NCI-H1436 treated with DMSO at 0.1 percent for 48 hours (cell line): ENCODE measurements at places on chromosomes 12 and 14.
A peak's percentile ranks its signal among the peaks of the same experiment; 100 is the strongest.

DNA sequence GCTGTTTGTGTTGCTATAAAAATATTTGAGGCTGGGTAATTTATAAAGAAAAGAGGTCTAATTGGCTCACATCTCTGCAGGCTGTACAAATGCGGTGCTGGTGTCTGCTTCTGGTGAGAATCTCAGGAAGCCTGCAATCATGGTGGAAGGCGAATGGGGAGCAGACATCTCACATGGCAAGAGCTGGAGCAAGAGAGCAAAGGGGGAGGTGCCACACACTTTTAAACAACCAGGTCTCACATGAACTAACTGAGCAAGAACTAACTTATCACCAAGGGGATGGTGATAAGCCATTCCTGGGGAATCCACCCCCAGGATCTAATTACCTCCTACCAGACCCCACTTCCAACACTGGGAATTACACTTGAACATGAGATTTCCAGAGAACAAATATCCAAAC, 300.7 kb upstream of the MDGA2 start:
- DNase-seq: no peak

DNA sequence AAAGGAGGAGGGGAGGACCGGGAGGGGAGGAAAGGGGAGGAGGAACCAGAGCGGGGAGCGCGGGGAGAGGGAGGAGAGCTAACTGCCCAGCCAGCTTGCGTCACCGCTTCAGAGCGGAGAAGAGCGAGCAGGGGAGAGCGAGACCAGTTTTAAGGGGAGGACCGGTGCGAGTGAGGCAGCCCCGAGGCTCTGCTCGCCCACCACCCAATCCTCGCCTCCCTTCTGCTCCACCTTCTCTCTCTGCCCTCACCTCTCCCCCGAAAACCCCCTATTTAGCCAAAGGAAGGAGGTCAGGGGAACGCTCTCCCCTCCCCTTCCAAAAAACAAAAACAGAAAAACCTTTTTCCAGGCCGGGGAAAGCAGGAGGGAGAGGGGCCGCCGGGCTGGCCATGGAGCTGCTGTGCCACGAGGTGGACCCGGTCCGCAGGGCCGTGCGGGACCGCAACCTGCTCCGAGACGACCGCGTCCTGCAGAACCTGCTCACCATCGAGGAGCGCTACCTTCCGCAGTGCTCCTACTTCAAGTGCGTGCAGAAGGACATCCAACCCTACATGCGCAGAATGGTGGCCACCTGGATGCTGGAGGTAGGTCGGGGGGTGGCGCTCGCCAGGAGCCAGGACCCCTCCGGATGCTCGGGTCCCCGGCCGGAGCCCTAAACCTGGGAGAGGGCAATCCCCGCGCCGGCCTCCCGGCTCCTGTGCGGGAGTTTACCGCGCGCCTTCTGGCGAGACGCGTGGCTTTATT, at the start of gene CCND2:
Gene CCND2 (plus strand): TSS at position 111 of the 744 bp plus-strand sequence. CDS start 279 bp downstream, at position 390.
- no peak for DNase-seq

- DNase-seq: no peak
These were observed 187.0 kb downstream of the ADGRD1 start for GRCh38 chr12:131140697-131141096.

DNA sequence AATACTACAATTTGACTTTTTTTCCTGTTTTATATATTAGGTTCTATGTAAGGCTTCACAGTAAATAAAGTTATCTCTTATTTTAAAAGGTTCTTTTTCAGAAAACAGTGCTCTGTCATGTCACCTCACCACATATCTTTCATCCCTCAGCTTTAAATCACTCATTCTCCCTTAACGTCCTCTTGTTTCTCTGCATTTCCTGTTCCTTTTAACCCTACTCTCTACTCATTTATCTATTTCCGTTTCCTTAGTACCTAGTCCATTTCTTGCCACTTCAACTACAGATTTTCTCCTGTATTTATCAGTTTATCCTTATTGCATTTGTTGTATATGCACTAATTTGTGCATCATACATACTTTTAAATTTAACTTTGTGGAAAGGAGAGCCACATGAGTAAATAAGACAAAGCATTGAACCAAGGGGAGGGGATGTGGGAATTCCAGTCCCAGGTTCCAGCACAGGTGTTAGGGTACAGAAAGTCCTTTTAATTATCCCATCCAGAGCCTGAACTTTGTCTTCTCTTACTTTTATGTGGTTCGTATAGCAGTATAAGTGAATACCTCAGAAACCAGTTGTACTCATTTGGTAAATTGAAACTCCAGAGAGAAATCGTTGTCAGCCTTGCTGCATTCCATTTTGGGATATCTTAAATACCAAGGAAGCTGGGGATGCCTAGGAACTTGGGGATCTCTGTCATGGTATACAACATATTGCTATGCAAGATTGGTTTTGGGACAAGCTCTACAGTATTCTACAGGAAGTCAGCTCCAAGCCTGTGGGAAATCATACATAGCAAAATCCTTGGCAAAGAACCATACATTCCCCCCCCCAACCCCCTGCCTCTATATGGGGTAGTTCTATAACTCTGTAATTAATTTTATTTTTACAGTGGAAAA, 120.5 kb downstream of the DIP2B start:
- no peak for DNase-seq

GRCh38 chr12:76878899-76879709, at the start of gene CSRP2:
Gene CSRP2 (minus strand): TSS chr12:76879019. CDS start chr12:76866260, 12,759 bp downstream.
- peak; percentile 75 for DNase-seq

GRCh38 chr12:111599453-111600204, 514 bp upstream of the ATXN2 start:
- no peak for DNase-seq

DNA sequence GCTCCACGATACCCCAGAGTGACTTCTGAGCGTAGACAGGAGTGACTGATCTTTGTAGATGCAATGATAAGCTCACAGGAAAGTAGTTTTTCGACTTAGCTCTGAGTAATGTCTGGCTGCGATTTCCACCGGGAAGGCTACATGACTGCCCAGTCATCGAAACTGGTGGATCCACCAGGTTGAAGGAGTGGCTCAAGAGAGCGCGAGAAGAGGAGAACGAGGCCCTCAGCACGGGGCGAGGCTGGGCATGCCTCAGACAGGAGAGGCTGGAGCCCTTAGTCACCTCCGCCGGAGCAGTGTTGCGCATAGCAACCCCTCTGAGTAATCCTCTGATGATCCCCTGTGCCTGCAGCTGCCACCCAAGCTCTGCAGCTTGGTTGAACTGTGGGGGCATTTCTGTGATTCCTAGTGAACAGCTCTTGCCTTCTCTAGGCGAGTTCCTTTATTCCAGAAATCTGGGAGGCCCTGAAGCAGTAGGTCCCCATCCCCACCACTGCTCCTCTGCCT, 25.6 kb downstream of the ELK3 start:
- DNase-seq: no peak

DNA sequence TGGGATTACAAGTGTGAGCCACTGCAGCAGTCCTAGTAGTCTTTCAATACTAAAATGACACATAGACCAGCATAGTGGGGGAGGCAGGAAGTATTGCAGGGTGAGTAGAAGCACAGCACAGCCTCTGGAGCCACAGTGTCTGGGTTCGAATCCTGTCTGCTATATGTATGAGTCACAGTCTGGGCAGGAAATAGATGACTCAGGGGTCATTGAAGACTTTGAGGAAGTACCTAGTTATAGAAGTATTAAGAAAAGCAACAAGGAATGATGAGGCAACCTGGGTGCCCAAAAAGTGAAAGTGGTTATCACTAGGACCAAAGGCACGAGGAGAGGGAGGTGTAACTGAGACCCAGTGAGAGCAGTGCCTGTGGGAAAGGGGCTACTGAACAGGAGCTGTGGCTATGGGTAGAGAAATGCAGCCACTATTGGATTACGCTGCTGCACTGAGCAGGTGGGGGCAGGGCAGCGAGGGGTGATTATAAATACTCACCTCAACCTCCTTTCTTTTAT, 124.0 kb downstream of the PDE3A start:
- no peak for DNase-seq

DNA sequence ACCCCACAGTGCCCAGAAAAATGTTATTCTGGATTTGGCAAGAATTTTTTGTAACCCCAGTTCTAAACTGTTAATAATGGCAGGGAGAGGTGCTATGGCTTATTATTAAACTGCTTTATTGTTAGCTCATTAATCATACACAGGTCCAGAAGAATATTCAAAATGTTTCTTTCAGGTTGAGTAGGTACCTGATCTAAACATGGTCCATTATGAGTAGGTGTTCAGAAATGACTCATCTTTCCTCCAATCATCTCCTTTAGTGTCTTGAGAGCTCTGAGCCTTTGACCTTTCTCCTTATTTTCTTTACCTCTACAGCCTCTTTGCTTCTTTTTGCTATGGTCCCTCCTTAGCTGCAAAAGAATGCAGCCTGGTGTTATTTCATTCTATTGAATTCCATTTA, 211.0 kb upstream of the GARIN6 start:
- DNase-seq: no peak

DNA sequence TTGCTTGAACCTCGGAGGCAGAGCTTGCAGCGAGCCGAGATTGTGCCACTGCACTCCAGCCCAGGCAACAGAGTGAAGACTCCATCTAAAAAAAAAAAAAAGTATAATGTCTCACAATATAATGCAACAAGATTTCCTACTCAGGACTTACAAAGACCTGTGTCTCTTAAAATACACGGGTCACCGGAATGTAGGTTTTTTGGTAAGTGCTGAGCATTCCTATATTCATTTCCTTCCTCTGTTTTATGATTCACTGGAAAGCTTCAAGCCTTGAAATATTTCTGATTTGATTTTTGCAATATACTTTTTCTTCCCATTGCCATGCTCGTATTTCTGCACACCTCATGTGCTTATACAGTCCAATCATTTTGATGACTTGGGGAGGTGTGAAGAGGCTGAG, 245.8 kb downstream of the FBXL14 start:
- DNase-seq: no peak

GRCh38 chr12:105477873-105478272, 147.4 kb downstream of the C12orf75 start:
- DNase-seq: no peak

DNA sequence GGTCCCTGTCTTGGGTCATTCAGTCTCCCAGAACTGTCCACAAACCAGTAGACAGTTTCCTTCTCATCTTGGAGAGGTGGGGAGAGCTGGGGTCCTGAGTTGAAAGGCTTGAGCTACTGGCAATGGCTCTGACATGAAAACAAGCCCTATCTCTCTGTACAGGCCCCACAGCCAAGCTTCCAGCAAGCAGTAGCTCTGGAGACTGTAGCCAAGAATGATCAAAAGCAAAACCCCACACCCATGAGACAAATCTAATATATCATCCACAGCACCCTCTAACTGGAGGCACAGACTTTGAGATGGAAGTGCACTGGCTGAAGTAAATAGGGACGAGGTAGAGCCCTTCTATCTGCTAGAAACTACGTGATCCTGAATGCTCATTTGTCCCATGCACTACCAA, 40.9 kb downstream of the RERG start:
- DNase-seq: no peak

DNA sequence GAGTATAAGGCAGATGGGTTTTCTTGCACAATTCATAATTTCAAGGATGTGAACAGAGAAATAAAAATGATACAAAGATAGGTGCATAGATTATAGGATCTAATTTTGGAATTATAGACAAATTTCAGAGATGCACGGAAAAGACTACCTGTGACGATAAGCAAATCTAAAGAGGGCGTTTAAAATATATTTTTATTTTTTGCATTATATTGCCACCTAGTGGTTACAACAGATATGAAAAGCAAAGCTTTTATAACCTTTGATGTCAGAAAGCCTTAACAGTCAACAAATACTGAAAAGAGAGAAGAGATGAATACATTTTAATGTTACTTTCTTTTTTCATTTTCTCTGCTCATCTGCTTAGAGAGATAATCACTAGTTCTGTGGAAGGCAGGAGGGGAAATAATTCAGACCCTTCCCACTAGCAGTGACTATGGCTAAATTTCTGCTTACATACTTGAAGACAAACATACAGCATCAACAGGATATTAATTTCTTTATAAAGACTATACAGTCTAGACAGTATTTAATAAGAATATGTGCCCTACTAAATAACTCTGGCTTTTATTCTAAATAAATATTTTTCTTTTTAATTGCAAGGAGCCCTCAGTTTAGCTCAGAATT, 46.3 kb downstream of the NTS start:
- DNase-seq: peak; percentile 8

DNA sequence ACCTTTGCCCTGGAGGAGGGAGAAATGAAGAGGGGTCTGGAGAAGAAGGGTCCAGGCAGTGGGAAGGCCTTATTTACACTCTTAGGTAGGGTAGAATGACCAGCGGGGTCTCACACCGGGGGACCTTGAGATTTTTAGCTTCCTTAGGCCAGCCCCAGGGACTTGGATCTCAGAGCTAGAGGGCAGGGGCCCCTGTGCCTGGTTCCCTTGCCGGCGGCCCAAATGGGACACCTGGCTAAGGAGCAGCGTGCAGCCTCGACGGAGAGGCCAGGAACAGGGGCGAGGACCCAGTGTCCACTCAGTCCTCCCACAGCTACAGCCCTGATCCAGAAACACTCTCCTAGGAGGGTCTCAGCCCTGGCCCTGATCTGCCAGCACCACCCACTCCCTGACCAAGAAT, 41.8 kb downstream of the DIO3 start:
- no peak for DNase-seq

- no peak for DNase-seq
These were observed 524.2 kb downstream of the TMTC2 start for GRCh38 chr12:83210933-83211332.

DNA sequence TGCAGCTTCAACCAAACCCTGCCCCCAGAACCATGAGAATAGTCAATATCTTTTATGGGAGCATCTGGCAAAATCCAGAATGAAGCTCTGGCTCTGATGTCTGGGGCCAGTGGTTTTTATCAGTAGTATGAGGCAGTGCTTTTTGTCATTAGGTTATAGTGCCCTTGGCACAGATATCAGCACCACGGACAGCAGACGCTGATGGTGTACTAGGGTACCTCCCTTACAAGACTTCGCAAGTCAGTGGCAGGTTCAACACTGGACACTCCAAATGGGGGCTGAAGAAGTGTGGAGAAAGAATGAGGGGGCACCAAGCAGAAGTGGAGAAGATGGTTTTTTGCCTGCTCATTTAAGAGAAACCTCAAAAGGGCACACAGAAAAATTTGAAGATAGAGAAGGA, 68.2 kb upstream of the E2F7 start:
- no peak for DNase-seq

DNA sequence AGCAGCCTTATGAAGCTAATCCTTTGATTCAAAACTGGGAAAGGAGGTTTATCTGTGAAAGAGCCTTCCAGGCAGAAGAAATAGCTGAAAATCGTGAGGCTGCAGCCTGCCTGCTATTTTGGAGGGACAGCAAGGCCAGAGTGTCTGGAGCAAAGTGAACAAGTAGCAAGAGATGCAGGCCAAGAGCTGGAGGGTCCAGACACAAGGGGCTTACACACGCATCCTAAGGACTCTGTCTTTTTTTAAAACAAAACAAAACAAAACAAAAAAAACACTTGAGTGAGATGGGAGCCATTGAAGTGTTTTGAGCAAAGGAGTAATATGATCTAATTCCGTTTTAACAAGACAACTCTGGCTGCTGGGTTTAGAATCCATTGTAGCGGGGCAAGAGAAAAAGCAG, 76.4 kb upstream of the BCAT1 start:
- no peak for DNase-seq

GRCh38 chr14:54374117-54374884, 22.5 kb upstream of the CDKN3 start:
- no peak for DNase-seq

- DNase-seq: no peak
These were observed 883.0 kb upstream of the FLRT2 start for GRCh38 chr14:84646786-84647500.
